Pancreas (tissue), 10 donors: ENCODE measurements at places on chromosomes 3 and 15. TPM values are rescaled to one million over a fixed set of nuclear protein-coding genes. Genes with fewer than 3 reads are reported as not detected.

- H3K27ac ChIP-seq, result no peak overlapping the region
- no peaks in the 10 kb centered on the region for H3K36me3 ChIP-seq
- no peaks in the 10 kb centered on the region for H3K4me1 ChIP-seq
- no peak for DNase-seq
- H3K27me3 ChIP-seq, result no peaks in the 10 kb centered on the region
Observed at GRCh38 chr3:107271787-107272387, 105.4 kb upstream of the CCDC54 start.

DNA sequence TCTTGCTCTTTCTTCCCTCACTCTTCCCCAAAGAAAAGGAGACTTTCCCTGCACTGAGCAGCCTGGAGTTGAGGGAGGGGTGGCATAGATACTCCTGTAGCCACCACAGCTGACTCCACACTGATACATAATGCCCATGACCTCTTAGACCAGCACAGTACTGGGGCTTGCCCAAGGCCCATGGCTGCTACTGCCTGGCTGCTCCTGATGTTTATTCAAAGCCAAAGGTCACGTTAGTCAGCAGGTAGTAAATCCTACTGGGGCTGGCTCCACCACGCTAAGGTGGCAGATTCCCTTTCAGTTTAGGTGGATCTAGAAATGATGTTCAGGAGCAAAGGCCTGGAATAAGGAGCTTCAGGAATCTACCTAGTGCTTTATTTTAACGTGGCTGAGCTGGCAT is 212.7 kb downstream of the C3orf38 start:
- no peaks in the 10 kb centered on the region for H3K27me3 ChIP-seq
- H3K4me1 ChIP-seq, result no peaks in the 10 kb centered on the region
- no peak for DNase-seq
- no peaks in the 10 kb centered on the region for H3K36me3 ChIP-seq
- no peak overlapping the region for H3K27ac ChIP-seq

DNA sequence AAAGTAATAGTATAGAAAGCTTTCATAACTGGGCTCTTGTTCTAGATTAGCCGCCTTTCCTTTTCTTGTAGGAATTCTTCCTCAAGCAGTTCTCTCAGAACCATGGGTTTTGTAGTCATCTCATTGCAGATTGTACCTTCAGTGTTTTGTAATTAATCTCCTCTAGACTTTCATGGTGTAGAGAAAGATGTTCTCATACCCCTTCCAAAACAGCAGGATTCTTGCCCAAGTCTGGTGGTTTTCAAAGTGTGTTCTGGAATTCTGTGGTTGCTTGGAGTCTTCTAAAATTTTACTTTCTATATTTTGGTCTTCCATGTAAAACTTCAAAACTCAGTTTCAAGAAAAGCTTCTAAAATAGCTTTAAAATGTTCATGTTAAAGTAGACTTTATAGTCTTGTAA is 293.8 kb downstream of the PTPRG start:
- H3K27me3 ChIP-seq, result no peaks in the 10 kb centered on the region
- no peaks in the 10 kb centered on the region for H3K4me1 ChIP-seq

- H3K4me3 ChIP-seq, result no peak overlapping the region
- no peak for DNase-seq
- H3K4me1 ChIP-seq, result no peaks in the 10 kb centered on the region
- H3K27ac ChIP-seq, result no peak overlapping the region
Observed at GRCh38 chr3:132641837-132642538, 17.6 kb downstream of the ACAD11 start.

DNA sequence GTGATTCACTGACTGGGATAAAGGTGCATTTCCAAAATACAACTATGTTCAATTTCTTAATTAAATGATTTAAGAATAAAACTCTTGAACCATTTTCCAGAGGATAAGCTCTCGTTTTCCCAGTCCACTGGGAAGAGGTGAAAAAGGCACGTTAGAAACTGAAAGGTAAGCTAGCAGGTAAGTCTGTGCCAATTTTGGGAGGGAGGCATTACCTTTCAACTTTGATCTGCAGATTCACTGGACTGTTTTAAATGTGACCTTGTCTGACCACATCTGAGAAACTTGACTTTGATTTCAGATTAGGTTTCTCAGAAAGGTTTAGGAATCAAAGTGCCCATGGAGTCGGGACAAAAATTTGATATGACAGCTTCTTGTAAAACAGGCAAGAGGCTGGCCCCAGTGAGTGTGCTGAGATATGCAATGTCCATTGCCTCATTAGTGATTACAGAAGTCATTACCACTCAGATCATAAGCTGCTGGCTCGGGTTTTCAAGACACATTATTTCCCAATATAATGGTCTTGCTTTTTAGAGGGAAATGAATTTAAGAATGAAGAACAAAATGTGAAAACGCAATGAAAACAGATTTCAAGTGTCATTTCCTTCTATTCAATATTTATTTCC is 118.8 kb downstream of the ADAMTS9 start:
- no peak for DNase-seq
- no peak overlapping the region for H3K27ac ChIP-seq
- H3K4me1 ChIP-seq, result no peaks in the 10 kb centered on the region

DNA sequence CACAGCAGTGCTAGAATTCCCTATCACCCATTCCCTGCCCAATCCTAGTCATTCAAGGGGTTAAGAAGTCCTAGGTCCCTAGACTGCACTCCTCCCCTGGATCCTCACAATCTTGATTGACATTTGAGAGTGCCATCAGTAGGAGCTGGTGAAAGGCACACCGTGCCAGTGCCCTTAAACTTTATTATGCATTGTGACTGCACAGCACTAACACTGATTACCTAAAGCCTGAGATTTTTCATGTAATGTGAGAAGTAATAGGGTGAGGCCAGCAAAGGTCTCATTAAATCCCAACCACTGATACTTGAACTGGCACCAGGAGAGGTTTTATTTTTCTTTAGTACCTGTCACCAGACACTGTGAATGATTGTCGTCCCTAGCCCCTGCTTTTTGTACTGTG is 16.3 kb downstream of the GXYLT2 start:
- no peaks in the 10 kb centered on the region for H3K36me3 ChIP-seq
- no peak for DNase-seq
- no peak overlapping the region for H3K4me3 ChIP-seq
- H3K4me1 ChIP-seq, result no peaks in the 10 kb centered on the region

DNA sequence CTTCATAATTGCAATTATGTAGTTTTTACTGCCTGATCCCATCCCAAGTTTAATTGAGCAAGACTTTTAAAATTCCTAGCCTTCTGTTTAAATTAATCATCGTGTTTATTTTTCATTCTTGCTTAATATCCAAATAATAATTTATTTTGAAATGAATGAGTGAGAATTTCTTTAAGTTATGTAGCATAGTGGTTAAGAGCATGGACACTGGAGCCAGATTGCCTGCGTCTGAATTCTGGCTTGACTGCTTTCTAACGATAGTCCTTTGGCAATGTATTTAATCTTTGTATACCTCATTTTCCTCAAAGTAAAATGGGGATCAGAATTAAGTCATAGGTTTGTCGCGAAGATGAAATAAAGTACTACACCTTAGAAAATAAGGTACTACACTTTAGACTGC is 71.4 kb downstream of the LRRC49 start:
- H3K27me3 ChIP-seq, result no peaks in the 10 kb centered on the region
- H3K27ac ChIP-seq, result no peak overlapping the region
- no peaks in the 10 kb centered on the region for H3K36me3 ChIP-seq
- H3K4me1 ChIP-seq, result no peaks in the 10 kb centered on the region
- H3K4me3 ChIP-seq, result no peak overlapping the region
- DNase-seq, result no peak

DNA sequence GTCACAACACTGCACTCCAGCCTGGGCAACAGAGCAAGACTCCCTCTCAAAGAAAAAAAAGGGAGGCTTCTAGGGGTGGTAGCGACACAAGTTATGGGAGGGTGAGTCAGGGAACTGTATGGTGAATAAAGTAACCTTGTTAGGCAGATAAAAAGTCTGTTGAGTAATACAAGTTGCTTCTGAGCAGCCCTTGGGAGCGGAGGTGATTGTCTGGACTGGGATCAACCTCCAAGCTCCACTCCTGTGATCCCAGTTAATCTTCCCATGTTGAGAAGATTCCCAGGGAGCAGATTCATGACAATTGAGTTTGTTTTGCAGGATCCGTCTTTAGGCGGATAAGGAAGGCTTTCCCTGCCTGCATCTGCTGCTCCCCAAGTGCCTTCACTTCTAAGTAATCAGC is 335.9 kb downstream of the THSD4 start:
- H3K27ac ChIP-seq, result no peak overlapping the region
- H3K36me3 ChIP-seq, result no peaks in the 10 kb centered on the region
- H3K4me3 ChIP-seq, result no peak overlapping the region
- DNase-seq, result no peak
- H3K4me1 ChIP-seq, result no peaks in the 10 kb centered on the region
- H3K27me3 ChIP-seq, result no peaks in the 10 kb centered on the region

GRCh38 chr15:52994290-52994689 is 204.2 kb upstream of the ONECUT1 start:
- H3K27ac ChIP-seq, result no peak overlapping the region
- no peaks in the 10 kb centered on the region for H3K27me3 ChIP-seq
- H3K36me3 ChIP-seq, result no peaks in the 10 kb centered on the region
- DNase-seq, result no peak

GRCh38 chr15:73952171-73952912 is 26.1 kb downstream of the LOXL1 start:
- H3K4me1 ChIP-seq, result no peaks in the 10 kb centered on the region
- H3K27ac ChIP-seq, result no peak overlapping the region
- no peak overlapping the region for H3K4me3 ChIP-seq
- DNase-seq, result no peak
- H3K36me3 ChIP-seq, result no peaks in the 10 kb centered on the region
- H3K27me3 ChIP-seq, result no peaks in the 10 kb centered on the region

- no peaks in the 10 kb centered on the region for H3K4me1 ChIP-seq
- no peak overlapping the region for H3K4me3 ChIP-seq
- DNase-seq, result no peak
- no peaks in the 10 kb centered on the region for H3K36me3 ChIP-seq
Observed at GRCh38 chr3:125221831-125222230, 9.3 kb upstream of the SLC12A8 start.

- DNase-seq, result no peak
- H3K4me1 ChIP-seq, result no peaks in the 10 kb centered on the region
- no peaks in the 10 kb centered on the region for H3K27me3 ChIP-seq
Observed at GRCh38 chr3:143859465-143860203, 11.4 kb upstream of the SLC9A9 start.

DNA sequence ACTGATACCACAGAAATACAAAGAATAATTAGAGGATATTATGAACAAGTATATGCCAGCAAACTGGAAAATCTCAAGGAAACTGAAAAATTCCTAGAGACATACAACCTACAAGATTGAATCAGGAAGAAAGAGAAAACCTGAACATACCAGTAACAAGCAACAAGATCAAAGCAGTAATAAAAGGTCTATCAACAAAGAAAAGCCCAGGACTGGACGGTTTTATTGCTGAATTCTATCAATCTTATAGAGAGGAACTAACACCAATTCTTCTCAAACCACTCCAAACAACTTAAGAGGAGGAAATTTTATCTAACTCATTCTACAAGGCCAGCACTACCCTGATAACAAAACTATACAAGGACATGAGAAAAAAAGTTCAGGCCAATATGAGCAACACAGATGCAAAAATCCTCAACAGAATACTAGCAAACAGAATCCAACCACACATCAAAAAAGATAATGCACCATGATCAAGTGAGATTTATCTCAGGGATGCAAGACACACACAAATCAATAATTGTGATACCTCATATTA is 71.1 kb upstream of the IMPG2 start:
- no peaks in the 10 kb centered on the region for H3K27me3 ChIP-seq
- H3K36me3 ChIP-seq, result no peaks in the 10 kb centered on the region
- no peak overlapping the region for H3K27ac ChIP-seq

The NR2E3 gene
- total RNA-seq, result 0.34 TPM

The GPR62 gene
- total RNA-seq, result 0.09 TPM

The UBXN7 gene
- 23.8 TPM for total RNA-seq

The EAF2 gene
- 3.1 TPM for total RNA-seq

The SERPINI2 gene
- total RNA-seq, result 213 TPM

The RTP3 gene
- not detected for total RNA-seq

The ALDH1A3 gene
- total RNA-seq, result 16.3 TPM

The KIF15 gene
- 0.09 TPM for total RNA-seq

The PLA1A gene
- 1.3 TPM for total RNA-seq
